ENCODE measurements at places on chromosomes 2 and 18. TPM values are rescaled to one million over a fixed set of nuclear protein-coding genes. Genes with fewer than 3 reads are reported as not detected.

The G6PC2 gene
- total RNA-seq, result not detected

The CHRNA1 gene
- total RNA-seq, result not detected

The ZNF516 gene
- 19.4 TPM for total RNA-seq

The SERPINB2 gene
- total RNA-seq, result 59.3 TPM

The PLCL1 gene
- total RNA-seq, result not detected

The CNGA3 gene
- not detected for total RNA-seq

The SULT1C4 gene
- total RNA-seq, result not detected

The DSEL gene
- total RNA-seq, result 1.6 TPM

The ZDBF2 gene
- 2.5 TPM for total RNA-seq

The WDFY1 gene
- 41.1 TPM for total RNA-seq

The CCBE1 gene
- 9.2 TPM for total RNA-seq

The HOXD13 gene
- not detected for total RNA-seq

Data from hair follicular keratinocyte (primary cell).